Right hindlimb (tissue), 1 donor: ENCODE measurements at places on chromosomes 4 and X.

- no peak for DNase-seq
Measured at GRCh38 chr4:116469582-116469981, 615.8 kb downstream of the TRAM1L1 start.

DNA sequence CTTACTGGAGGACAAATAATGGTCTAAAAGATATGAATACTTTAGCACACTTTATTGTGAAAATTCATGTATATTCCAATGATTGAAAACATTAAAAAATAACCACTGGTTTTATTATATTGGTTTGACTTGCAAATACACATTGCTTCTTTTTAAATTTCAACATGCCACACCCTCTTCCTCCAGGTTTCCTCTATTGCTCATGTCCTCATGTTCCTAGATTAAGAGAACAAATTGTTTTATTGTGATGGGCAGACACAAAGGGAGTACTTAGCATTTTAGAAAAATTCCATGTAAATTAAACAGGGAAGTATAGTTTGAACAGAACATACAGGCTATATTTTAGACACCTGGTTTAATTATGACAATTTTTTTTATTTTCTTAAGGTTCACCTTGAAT, 230.6 kb upstream of the GPRIN3 start:
- DNase-seq: no peak

GRCh38 chr4:153832720-153833287, 43.9 kb upstream of the SFRP2 start:
- no peak for DNase-seq

DNA sequence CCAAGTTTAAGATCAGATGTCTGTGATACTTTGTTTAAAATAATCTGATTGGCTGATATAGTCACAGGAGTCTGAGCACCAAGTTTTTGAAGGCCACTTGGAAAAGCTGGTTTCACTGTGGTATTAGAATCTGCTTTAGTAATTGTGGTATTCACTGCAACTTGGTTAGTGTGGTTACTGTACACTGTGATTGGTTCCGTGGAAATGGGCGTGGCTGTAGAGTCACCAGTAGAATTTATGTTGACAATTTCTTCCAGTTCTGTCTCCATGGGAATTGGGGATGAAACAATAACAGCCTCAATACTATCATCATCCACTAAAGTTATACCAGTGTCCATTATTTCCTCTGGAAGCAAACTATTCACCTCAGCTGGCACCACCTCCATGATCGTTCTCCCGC, 26.2 kb downstream of the LIN54 start:
- DNase-seq: peak; percentile 18

- no peak for DNase-seq
Measured at GRCh38 chr4:168683595-168683994, 186.7 kb downstream of the PALLD start.

- peak; percentile 56 for DNase-seq
Measured at GRCh38 chrX:74924449-74925224, 615 bp downstream of the NEXMIF start.

- DNase-seq: no peak
Measured at GRCh38 chr4:7021930-7022664, 21.1 kb upstream of the TADA2B start.

GRCh38 chr4:145055533-145056257, 42.3 kb downstream of the ANAPC10 start:
- DNase-seq: no peak

GRCh38 chr4:139564502-139564901, 8.5 kb upstream of the SETD7 start:
- no peak for DNase-seq

DNA sequence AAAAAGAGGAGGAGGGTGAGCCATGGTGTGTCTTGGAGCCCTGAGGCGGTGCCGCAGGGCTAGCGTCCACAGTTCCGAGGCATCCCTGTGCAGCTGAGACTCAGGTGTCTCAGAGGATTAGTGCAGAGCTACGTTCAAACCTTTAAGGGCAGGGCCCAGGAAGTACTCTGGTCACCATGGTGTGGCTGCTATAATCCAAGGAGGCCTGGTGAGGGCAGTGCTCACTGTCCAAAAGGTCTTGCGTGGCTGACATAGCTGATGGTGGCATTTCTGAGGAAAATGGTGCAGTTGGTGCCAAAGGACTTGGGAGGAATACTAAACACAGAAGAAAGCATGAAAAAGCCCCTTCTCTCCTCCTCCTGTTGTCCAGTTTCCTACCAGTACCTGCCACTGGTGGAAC, 146.9 kb downstream of the DCHS2 start:
- no peak for DNase-seq

DNA sequence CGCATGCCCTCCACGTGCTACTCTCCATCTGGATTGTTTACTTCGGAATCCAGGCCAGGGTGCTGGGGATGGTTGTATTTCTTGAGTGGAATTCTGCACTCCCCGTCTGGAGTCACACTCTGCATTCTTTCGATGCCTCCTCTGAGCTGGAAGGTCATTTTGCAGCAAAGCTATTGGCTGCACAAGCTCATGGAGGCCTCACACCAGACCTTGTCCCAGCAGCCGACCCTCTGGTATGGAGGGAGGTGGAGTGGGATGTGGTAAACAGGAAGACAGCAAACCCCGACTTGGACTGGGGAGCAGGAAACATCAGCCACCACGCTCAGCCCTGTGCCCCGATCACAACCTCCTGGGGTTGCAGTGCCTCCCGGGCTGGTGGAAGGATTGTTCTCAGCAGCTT, 225.3 kb upstream of the LNX1 start:
- no peak for DNase-seq

DNA sequence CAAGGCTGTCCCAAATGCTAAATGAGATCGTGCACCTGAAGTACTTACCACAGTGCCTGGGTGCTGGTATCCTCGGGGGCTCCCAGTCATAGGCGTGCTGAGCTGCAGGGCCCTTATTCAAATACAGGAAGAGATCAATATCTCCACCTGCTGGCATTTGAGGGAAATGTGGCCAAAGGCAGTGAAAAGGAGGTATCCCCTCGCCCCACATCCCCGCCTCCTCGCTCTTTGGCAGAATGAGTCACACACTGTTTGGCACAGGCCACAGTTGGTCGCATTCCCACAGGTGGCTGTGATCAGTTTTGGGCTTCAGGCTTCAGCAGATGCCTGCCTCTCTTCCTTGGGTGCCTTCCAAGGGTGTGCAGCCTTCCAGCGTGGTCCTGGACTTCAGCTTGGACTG, 28.4 kb downstream of the ZNF185 start:
- peak; percentile 65 for DNase-seq

GRCh38 chr4:177302371-177303100, 7.1 kb upstream of the NEIL3 start:
- no peak for DNase-seq

DNA sequence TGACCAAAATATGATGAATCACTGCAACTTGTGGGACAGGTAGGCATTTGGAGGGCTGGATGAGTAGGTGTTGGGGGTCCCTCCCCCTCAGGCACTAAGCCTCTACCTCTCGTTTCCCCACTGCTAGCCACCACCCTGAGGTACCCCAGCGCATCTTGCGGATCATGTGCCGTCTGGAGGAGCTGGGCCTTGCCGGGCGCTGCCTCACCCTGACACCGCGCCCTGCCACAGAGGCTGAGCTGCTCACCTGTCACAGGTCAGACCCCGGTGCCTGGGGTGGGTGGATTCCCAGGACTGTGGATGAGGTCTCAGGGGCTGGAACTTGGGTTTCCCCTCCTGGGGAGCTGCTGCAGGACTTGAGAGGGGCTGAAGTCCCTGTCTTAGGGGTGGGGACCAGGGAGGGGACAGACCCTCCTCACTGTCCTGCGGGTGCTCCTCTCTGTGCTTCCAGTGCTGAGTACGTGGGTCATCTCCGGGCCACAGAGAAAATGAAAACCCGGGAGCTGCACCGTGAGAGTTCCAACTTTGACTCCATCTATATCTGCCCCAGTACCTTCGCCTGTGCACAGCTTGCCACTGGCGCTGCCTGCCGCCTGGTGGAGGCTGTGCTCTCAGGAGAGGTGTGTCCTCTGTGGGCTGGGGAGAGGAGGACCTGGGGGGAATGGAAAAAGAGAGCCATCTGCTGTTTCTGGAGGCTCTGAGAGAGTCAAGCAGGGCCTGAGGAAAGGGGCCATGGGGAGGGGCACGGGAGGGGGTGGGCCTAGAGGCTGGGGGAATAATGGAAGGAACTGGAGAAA, 10.1 kb upstream of the ERAS start:
- DNase-seq: no peak

DNA sequence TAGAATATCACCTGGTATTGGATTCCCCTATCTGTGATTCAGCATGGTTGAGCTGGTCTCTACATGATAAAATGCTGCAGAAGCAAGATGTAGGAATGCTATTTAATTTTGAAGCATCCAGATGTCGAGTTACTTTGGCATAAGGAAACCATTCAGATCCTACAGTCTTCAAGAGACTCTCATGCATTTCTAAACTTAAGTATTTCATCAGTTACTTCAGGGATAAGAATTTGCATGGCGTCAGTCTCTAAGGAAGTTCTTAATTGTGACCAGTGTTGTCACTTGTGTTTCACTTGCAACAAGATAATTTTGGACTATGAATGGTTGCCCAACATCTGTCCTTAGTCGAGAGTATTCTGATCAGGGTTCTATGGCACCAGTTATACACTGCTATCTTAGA, 192.4 kb downstream of the CCNG2 start:
- no peak for DNase-seq

DNA sequence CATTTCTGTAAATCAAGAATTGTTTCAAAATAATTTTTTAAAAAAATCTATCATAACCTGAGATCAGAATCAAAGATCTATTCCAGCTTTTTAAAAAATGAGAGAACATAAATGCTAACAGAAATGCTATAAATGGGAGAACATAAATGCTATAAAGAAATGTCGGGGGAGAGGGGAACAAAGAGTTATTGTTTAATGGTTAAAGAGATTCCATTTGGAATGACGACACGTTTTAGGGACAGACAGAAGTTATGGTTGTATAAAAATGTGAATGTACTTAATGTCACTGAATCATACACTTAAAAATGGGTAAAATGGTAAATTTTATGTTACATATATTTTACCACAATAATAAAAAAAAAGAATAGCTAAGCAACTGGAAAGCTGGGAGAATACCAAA, 127.1 kb downstream of the ATRX start:
- no peak for DNase-seq

- no peak for DNase-seq
Measured at GRCh38 chrX:137566746-137567679, 1.1 kb downstream of the ZIC3 start.

- no peak for DNase-seq
Measured at GRCh38 chr4:156018383-156018782, 64.7 kb upstream of the CTSO start.

- no peak for DNase-seq
Measured at GRCh38 chrX:10329984-10330383, 173.2 kb downstream of the CLCN4 start.

- DNase-seq: no peak
Measured at GRCh38 chr4:92091335-92091734, 212.4 kb upstream of the GRID2 start.

DNA sequence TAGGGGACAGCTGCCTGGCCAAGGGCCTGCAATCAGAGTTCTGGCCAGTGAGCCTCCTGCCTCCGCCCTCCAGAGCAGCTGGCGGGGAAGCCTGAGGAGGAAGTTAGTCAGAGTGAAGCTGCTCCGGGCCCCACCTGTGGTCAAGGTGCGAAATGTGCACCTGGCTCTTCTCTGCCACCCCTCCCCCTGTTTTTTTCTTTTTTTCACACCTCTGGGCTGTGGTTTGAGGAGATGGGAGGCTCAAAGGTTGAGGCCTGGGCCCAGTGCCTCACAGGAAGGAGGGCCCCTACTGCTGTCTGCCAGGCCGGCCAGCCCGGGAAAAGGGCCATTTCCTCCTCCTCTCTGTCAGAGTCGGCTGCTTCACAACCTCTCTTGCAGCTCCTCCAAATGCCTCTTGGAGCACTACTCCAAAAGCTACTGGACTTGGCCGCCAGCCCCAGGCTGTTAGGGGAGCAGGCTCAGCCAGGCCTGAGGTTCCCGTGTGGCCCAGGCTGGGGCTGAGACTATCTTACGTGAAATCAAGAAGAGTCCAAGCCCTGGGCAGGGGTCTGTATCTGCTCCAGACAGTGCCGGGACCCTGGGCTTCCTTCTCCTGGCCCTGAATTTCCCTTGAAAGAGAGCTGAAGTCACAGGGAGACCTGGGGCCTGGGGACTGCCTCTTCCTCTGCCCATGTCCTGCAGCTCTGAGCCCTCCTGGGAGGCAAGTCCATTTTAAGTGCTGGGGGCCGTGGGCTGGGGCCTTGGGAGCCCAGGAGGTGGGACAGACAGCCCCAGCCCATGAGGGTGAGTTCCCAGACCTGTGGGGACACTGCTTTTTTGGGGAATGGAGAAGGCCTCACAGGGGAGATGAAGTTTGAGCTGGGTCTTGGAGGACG, 4.5 kb upstream of the CXCR3 start:
- DNase-seq: peak; percentile 88

GRCh38 chrX:45715748-45716147, 515.1 kb upstream of the DIPK2B start:
- no peak for DNase-seq

DNA sequence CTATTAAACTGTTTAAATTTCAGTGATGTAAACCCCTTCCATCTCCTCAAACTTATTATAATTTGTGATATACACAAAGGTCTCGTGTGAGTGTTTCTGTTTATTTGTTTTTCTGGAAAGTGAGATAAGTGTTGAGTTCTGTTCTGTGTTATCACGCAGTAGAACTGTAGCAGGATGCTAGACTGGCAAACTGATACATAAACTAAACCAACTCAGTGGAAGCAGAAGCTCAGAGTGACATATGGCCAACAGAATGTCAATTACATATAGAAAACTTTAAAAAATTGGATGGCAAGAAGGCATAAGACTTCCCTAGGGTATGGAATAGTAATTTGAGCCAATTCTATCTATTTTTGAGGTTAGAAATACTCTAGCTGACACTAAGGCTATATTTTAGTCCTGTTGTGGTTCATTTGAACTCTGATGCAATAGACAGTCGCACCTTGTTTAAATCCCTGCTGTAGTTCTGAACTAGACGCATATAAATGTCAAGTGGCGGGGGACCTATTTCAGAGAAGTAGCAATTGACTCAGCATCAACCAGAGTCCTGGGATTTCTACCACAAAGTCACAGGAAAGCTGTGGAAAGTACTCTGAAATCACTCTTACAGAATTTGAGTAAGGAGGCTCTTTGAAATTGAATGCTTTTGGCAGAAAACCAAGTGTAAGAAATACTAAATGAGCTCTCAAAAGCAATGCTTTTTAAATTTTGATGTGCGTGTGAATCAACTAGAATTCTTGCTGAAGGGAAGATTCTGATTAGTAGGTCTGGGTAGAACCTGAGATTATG, 294.4 kb downstream of the INPP4B start:
- no peak for DNase-seq

DNA sequence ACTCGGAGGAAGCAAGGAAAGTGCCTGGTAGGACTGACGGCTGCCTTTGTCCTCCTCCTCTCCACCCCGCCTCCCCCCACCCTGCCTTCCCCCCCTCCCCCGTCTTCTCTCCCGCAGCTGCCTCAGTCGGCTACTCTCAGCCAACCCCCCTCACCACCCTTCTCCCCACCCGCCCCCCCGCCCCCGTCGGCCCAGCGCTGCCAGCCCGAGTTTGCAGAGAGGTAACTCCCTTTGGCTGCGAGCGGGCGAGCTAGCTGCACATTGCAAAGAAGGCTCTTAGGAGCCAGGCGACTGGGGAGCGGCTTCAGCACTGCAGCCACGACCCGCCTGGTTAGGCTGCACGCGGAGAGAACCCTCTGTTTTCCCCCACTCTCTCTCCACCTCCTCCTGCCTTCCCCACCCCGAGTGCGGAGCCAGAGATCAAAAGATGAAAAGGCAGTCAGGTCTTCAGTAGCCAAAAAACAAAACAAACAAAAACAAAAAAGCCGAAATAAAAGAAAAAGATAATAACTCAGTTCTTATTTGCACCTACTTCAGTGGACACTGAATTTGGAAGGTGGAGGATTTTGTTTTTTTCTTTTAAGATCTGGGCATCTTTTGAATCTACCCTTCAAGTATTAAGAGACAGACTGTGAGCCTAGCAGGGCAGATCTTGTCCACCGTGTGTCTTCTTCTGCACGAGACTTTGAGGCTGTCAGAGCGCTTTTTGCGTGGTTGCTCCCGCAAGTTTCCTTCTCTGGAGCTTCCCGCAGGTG, 637 bp downstream of the AR start:
- DNase-seq: peak; percentile 46
